Activated CD8-positive, alpha-beta memory T cell treated with anti-CD3 and anti-CD28 coated beads for 1 hour (primary cell): ENCODE measurements at places on chromosomes 11 and 22.

DNA sequence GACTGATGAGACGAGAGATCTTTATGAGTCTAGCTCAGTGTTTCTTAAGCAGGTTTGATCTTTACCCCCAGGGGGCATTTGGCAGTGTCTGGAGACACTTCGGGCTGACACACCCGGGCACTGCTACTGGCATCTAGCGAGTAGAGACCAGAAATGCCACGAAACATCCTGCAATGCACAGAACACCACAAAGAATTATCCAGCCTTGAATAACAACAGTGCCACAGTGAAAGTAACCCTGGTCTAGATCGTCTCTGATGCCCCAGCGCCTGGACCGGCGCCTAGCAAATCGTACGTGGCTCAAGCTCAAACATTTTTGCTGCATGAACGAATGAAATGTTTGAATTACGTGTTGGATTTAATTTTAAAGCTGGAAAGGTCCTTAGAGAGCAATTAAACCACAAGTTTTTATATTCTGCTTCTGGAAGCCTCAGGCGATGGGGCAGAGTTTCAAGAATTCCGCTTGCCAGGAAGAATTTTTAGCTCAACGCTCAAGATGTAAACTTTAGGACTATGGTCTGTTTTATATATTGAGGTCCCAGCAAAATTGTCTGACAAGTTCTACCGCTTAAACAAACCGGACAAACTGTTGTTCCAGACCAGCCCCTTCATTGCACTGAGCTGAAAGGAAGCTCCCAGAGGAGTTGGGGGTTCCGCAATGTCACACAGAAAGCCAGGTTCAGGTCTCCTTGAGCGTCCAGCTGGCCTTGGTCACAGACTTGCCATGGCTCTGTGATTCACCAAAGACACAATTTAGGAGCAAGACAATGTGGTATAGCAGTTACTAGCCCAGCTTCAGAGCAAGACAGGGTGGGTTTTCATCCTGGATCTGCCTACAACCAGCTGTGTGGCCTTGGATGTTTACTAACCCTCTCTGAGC is 44.2 kb upstream of the SMTN start:
- DNase-seq, result no peak

DNA sequence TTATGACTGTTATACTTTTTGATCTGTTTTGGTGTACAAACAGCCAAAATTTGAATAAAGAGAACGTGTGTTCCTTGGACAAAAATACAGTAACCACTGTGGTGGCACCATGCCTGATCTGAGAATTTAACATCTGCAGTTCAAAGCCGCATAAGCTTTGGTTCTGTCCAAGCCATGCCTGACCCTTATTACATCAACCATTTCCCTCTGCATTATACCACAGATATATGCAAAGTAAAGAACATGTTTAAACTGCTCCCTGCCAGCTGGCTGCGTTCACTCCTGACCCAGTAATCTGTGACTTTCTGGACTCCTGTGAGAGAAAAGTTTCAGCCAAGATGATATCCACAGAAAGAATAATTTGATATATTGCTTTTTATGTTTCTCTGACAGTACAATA is 890.5 kb upstream of the ANO3 start:
- no peak for DNase-seq

GRCh38 chr11:13277768-13278608 is at the start of gene BMAL1:
TSS of gene BMAL1 (plus strand) at chr11:13277790. CDS start at chr11:13354309, 76,519 bp downstream.
- peak; percentile 24 for DNase-seq

- no peak for DNase-seq
Measured at GRCh38 chr11:113556036-113556435, 80.8 kb upstream of the DRD2 start.

DNA sequence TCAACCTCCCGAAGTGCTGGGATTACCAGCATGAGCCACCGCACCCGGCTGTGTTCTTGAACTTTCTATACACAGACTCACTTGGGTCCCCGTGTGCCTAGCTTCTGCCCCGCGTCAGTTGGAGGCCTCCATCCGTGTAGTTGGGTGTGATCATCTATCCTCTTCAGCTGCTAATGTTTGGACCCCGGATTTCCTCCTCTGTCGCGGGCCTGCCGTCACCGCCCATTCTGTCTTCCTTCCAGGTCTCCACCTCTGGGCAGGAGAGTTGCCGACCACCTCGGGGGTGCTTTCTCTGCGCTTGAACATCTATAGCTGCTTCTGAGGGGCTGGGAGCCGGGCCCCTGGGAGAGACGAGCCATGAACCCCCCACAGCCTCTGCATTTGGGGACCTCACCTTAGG is 5.5 kb downstream of the CDC42EP1 start:
- DNase-seq, result no peak

GRCh38 chr11:103110391-103110790 is 1.2 kb downstream of the DYNC2H1 start:
- no peak for DNase-seq

- no peak for DNase-seq
Measured at GRCh38 chr22:50567721-50568252, 5.1 kb upstream of the SYCE3 start.

DNA sequence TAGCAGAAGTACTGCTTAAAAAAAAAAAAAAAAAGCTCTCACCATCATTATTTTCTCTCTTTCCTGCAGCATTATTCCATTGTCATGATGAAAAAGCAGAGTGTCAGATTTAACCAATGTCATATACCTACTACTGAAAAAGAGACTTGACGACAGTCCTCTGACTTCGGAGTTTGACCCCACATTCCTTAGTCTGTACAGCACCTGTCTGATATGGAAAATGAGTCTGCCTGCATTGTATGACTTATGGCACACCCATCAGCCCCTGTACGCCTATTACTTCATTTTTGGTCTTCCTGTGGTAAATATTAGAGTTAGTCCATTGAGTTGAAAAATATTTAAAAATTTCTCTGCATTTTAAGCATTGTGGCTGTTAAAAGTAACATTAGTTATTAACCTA is 54.5 kb upstream of the NOX4 start:
- DNase-seq, result no peak

DNA sequence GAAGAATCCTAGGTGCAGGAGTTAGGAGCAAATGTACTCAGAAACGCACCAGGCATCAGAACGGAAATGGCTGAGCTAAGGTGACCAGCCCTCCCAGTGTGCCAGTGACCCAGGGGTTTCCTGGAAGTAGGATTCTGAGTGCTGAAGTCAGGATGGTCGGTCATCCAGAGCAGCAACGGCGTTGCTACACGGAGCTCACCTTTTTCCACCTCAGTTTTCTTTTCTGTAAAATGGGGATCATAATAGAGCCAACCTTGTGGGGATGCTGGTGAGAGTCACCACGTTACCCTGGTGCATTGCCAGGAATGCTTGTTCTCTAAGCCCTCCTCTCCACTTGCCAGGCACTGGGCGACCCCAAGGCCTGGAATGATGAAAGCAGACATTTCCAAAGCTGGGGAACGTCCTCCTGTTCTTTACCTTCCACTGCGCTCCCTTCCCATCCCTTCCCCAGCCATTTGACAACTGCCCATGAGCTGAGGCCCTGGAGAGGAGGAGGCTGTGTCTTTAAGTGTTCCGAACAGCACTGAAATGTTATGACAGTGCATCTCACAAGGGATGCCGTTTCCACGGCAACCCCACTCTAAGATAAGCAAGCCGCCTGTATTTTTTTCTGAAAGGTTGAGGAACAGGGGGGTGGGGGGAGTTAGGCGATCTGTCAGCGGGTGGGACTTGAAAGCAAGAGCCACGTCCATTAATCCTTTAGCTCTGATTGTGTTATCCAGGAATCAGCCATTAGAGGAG is 66.8 kb downstream of the TSPAN18 start:
- DNase-seq, result no peak

GRCh38 chr11:94741022-94741679 is 27.0 kb upstream of the AMOTL1 start:
- no peak for DNase-seq

- DNase-seq, result no peak
Measured at GRCh38 chr11:126352163-126352562, 3.3 kb upstream of the ST3GAL4 start.

GRCh38 chr22:17792299-17792698 is 18.0 kb upstream of the BID start:
- DNase-seq, result no peak

DNA sequence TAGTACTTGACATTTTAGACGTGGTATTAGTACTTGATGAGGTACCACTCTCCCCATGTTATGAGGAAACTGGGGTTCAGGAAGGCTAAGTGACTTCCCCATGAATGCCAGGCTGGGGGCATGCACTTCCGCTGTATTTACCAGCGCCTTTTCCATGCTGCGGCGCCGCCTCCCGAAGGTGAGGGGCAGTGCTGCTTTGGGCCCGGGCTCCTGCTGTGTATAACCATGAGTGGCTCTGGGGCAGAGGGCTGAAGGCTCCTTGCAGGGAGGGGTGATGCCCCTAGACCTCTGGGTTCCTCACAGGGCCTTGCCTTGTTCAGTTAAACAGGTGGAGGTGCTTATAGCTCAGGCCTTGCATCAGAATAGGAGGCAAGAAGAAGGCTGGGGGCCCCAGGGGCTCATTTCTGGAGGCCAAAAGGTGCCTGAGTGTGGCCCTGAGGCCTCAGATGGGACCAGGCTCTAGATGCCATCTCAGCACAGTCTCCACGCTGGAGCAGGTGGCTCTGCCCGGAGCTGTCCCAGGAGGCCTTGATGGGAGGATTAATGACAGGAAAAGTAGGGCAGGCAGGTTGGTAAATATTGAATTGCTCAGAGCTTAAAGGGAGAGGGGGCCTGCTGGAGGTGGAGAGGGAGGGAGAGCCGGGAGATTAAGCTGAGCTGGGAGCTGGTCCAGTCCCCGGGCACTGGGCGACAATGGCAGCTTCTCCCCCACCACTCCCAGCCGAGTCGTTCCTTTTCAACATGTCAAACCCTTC is 129.6 kb downstream of the CEP164 start:
- DNase-seq, result no peak

- no peak for DNase-seq
Measured at GRCh38 chr11:66696146-66696545, 18.5 kb upstream of the RBM4B start.

GRCh38 chr11:90391756-90392155 is 168.9 kb upstream of the CHORDC1 start:
- DNase-seq, result no peak

DNA sequence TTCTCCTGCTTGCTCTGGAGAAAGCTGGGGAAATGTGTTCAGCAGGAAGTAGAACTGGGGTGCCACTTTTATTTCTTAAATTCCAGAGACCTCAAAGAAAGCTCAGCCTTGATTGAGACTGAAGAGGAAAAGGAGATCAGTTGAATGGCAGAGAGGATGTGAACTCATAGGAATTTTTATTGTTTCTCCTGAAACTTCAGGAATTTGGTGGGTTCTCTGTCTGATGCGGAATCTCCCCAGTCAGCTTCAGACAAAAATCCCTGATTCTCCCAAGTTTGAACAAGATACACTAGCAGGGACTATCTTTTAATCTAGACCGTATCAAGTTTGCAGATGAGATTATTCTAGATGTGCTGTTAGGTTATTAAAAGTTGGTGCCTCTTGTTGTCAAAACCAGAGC is 23.0 kb downstream of the EHF start:
- no peak for DNase-seq

DNA sequence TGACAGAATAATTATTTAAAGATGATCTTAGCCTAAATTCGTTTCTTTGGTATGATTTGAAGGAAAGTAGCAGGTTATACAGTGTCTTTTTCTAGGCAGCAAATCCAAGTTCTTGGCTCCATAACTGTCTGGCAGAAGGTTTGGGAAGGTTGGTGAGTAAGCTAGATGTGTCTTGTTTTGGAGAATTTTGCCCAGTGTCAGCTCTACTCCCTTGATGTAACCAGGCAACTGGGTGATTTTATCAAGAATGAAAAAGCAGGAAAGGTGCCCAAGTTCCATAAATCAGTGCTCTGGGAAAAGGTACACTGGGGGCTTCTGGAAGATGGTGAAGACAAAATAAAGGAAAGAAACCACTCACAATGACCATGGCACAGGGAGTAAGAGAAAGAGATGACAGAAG is 71.5 kb upstream of the USP47 start:
- no peak for DNase-seq
